ENCODE measurements at places on chromosomes 3 and 15.
A peak's percentile ranks its signal among the peaks of the same experiment; 100 is the strongest.

DNA sequence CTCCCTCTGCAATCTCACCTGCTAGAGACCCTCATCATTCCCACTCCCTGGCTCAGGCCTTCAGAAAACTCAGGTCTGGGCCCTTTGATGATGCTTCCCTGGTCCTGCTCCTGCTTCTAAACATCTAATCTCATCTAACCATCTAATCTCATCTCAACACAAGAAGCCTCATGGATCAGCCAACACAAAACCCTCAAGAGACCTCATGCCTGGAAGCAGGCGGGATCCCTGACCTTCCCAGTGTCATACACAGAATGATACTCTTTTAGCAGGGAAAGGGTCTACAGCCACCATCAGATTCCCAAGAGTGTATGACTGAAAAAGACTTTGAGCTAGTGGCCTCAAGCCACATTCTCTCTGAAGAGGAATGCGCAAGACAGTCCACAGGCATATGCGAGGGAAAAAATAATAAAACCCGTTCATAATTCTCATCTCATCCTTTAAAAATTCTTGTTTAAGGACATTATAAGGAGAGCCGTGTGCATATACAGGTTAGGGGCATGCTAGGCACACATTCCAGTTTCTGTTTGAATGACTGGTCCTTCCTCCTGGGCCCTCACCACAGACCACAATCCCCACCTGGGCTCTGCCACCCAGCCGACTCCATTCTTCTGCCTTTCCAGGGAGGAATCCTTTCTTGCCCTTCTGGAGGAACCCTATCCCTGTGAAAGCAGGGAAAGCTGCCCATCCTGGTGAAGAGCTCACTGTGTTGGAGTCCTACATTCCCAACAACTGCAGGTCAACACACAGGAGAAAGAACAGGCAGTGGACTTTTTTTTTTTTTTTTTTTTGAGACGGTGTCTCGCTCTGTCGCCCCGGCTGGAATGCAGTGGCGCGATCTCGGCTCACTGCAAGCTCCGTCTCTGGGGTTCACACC is 2.2 kb downstream of the ZXDC start:
- no peak for DNase-seq

GRCh38 chr3:142657033-142657432 is 60.8 kb downstream of the PLS1 start:
- no peak for DNase-seq

- DNase-seq: no peak
Measured at GRCh38 chr15:82177291-82178010, 85.1 kb downstream of the EFL1 start.

GRCh38 chr3:23272820-23273219 is 69.7 kb downstream of the UBE2E2 start:
- DNase-seq: no peak

GRCh38 chr3:10775828-10776227 is 40.2 kb upstream of the SLC6A11 start:
- no peak for DNase-seq

DNA sequence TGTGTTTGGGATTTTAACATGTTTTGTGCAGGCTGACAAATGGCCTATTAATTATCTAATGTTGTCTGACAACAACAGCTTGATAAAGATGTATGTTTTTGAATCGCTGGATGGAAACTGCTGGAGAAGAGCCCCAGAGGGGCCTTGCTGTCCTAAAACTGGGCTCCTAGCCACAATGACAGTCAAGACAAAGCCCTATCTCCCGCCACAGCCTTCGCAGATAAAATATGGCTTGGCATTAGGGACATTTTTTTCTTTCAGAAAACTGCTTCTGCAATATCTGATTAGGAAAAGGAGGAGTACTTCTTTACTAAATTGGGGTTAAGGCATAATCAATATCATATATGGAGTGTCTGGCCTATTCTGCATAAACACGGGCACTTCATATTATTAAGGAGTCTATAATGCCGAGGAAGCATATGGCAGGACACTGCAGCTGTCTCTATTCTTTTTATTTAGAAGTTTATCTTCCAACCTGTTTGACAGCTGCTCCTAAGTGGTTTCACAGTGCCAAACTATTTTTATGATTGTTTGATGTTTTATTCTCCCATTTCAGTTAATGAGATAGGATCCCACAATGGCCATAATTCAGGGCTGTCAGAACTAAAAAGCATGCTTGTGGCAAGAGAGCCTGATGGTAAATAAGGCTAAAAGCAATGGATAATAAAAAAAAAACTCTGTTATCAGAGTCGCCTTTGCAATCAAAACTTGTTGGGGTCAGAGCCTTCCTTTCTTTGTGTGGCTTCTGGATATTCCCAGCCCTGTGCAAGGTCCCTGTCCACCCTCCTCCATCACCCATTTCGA is 210.1 kb downstream of the MECOM start:
- DNase-seq: no peak

GRCh38 chr3:923161-923910 is 169.5 kb upstream of the CNTN6 start:
- DNase-seq: no peak

- DNase-seq: no peak
Measured at GRCh38 chr15:43317566-43318184, 12.7 kb downstream of the LCMT2 start.

DNA sequence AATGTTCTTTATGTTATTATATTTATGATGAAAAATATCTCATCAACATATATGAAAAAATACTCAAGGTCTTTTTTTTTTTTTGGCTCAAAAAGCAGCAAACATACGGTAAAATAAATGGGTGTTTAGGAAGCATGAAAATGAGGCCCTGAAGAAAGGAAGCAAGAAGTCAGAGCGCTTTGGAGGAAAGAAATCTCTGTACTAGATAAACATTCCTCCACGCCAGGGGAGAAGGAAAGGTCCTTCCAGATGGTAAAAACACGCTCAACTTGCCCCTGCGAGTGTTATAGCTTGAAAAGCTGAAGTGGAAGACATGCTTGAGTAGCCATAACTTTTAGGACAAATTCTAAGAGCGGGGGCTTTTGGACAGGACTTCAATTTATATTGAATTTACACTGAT is 52.9 kb downstream of the FEM1B start:
- DNase-seq: no peak

DNA sequence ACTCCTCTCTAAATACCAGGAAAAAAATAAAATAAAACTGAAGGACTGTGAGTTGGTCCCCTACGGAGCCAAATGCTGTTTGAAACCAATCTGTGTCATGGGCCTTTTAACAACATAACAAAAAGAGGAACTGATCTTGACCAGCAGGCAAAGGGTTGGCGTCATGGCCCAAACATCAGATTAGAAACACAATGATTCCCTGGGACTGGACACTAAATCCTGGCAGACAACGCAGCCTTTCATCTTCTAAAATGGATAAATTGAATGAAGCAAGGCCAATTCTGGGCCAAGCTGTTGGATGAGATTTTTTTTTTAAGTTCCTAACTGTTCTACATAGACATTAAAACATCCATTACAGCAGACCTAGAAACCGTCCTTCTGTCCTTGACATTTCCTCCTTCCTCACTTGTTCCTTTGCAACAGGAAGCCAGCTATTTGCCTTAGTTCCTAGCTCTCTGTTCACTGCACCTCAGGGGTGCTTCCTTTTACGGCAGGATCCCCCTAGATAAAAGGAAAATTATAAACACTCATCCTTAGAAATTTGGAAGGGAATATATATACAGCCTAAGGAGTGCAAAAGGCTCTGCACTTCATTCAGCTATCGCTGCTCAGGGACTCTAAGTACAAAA is 21.6 kb upstream of the TAFA4 start:
- DNase-seq: no peak

DNA sequence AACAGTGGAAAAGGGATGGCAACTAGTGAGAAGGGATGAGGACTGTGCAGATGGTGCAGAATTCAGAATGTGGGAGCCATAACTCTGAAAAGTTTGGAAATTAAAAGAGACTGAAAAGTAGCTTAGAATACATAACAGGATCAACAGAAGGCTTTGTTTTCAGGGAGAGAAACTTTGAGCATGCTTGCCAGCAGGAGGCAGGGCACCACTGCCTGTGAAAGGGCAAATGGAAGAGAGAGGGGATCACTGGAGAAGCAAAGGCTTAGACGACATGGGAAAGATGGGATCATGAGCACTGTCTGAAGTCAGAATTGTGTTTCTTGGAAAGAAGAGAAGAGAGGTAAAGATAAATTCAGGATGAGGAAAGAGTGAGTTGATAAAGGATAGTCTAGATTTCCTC is 99.6 kb downstream of the ABI3BP start:
- DNase-seq: no peak

DNA sequence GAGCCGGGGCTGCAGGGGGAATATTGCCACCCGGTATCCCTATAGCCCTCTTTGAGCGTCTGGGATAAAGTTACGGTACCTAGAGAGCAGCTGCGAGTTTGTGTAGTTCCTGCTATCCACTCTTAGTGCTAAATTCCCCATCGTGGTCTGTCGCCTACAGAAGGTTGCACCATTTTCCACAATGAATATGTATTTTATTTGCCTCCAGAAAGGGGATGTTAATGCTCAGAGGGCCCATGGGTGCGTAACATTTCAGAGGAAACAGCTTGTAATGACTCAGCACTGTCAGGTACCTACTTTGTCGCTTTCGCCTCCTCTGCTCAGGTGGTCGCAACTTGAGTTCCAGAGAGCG is 1.1 kb downstream of the SLCO3A1 start:
- no peak for DNase-seq

GRCh38 chr3:138833899-138834595 is 681 bp downstream of the PIK3CB start:
- DNase-seq: no peak

GRCh38 chr3:40715551-40715950 is 190.8 kb downstream of the ZNF621 start:
- DNase-seq: no peak

- DNase-seq: no peak
Measured at GRCh38 chr15:74050127-74050526, 32.2 kb downstream of the GOLGA6A start.

GRCh38 chr3:119293871-119294695 is at the start of gene ARHGAP31:
ARHGAP31 (plus strand) TSS chr3:119294383; CDS start chr3:119294905, 522 bp downstream.
- peak; percentile 85 for DNase-seq

- DNase-seq: no peak
Measured at GRCh38 chr3:159458010-159458409, 530.6 kb upstream of the IL12A start.

- DNase-seq: no peak
Measured at GRCh38 chr3:47421741-47422649, 41.2 kb downstream of the PTPN23 start.

GRCh38 chr3:82342521-82342920 is 581.1 kb upstream of the GBE1 start:
- DNase-seq: no peak

DNA sequence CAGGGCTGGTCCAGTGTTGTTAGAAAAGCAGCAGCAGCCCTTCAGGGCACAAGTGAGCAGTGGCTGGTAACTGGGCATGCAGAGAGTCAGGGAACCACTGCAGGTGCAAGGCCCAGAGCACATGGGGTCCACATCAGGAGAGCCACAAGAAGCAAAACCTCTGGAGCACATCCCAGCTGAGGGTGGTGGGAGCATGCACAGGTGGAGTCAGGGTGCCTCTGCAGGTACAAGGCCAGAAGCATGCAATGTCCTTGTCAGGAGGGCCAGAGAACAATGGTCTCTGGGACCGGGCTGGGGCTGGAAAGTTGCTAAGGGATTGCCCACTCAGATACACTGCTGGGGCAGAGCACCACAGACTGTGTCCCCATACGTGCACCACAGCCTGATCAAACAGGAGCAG is 226.1 kb upstream of the UBE2E2 start:
- no peak for DNase-seq

- no peak for DNase-seq
Measured at GRCh38 chr3:184176377-184177330, 2.0 kb downstream of the AP2M1 start.

DNA sequence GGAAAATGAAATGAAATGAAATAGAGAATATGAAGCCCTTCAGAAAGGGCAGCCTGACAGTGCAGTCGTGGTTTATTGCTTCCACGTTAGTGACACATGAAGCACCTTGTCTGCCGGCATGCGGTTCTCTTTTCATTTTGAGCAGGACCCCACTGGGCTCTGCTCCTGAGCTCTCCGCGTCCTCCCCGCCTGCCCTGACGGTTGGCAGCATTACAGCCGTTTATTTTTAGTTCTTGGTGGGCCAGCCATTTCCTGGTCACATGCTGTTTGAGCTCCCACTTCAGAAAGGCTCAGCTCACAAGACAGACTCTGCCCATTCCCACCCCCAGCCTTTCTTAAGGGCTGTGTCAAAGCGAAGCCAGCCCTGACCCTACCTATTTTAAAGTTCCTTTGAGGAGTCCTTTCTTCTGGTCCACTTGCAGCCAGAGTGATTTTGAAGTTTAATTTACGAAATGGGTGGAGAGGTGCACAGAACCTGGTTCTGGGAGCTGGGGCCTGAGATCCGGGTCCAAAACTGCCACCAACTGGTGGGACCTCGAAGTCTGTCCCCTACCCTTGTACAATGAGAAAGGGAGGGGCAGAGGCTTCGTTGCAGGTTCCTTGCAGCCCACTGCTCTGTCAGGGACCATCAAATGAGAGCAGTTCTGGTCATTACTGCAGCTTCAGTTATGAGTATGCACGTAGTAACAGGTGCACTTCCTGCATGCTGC is 60.1 kb downstream of the MGLL start:
- DNase-seq: no peak

DNA sequence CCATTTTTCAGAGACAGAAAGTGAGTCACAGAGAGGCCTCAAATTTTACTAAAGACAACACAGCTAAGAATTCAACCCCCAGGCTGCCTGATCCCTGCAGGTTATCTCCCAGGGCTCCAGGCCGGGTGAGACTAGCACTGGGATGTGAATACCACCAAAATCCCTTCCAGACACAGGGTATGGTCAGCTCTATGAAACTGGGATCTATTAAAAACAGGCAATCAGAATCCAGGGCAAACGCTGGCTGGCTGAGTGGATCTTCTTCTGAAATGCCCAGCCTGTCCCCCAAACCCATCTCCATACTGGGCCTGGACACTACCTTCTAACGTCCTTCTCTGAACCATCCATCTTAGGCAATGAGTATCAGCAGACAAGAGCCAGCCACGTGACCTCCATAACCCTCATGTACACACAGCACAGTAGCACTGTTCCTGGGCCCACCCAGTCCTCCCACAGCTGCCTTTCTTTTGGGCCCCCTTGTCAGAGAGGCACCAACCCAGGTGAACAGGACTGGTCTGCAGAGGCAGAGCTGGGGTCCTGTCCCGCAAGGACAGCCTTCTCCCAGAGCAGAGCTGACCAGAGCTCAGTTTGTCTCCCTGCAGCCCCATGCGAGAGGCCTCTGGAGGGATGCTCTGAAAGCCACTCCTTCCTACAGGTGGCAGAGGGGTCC is 1.9 kb downstream of the RAB6B start:
- no peak for DNase-seq

DNA sequence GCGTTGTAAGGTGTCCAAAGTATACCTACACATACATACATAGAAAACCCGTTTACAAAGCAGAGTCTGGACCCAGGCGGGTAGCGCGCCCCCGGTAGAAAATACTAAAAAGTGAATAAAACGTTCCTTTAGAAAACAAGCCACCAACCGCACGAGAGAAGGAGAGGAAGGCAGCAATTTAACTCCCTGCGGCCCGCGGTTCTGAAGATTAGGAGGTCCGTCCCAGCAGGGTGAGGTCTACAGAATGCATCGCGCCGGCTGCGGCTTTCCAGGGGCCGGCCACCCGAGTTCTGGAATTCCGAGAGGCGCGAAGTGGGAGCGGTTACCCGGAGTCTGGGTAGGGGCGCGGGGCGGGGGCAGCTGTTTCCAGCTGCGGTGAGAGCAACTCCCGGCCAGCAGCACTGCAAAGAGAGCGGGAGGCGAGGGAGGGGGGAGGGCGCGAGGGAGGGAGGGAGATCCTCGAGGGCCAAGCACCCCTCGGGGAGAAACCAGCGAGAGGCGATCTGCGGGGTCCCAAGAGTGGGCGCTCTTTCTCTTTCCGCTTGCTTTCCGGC is 318.6 kb downstream of the FGF12 start:
- DNase-seq: no peak

GRCh38 chr3:30401971-30402370 is 204.4 kb upstream of the TGFBR2 start:
- no peak for DNase-seq

GRCh38 chr15:76158815-76159214 is 99.0 kb downstream of the TMEM266 start:
- no peak for DNase-seq
